ENCODE measurements at places on chromosomes 11 and 22.

GRCh38 chr11:369336-370018 is at the start of gene B4GALNT4:
Gene B4GALNT4 (plus strand): TSS chr11:369499. CDS start chr11:369804, 305 bp downstream.
- DNase-seq, result no peak

GRCh38 chr11:11265994-11266606 is 87.0 kb downstream of the CSNK2A3 start:
- DNase-seq, result no peak

DNA sequence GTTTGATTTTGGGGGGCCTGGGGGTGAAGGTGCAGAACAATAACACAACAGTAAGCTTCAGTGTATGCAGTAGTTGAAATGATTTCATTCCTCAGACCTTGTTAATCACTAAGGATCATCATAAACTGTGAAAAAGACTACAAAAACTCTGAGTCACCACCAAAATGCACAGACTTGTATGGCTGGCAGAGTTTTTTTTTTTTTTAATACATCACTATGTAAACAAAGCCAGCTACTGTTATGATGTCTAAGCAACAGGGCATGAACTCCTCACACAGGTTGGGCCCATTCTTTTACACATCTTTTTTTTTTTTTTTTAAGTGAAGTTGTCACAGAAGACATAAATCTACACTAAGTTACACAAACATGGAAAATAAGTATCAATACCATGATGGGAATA is 311.9 kb downstream of the GUCY1A2 start:
- DNase-seq, result peak; percentile 17

DNA sequence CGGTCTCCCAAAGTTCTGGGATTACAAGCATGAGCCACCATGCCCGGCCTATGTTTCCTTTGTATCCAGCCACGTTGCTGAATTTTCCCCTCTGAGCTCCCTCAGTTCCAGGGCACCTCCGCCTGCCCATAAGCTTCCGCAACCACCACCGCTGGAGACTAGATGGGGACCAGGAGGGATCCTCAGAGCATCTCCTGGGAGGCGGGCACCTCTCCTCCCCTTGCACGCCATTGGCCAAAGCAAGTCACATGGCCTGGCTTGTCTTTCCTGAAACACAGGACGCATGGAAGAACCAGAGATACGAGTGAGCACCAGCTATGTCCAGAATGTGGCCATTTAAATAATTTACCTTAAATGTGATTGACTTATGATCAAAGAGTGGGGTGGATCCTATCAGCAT is 388.3 kb downstream of the BRD1 start:
- no peak for DNase-seq

DNA sequence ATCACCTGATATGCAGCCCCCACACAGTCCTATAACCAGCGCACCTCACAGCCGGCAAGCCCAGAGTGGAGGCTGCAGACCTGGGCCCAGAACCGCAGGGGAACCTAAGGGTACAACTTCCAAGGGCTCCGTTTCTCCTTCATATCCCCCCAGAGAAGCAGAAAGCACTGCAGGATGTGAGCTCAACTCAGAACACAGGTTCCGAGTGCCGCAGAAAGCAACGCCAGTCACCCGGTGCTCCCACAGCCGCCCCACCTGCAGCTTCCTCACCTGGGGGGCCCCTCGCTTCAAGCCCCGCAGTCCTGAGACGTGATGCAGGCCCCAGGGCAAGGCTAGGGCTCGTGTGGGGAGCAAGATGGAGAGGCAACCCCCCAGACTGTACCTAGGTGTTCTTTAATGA is 2.5 kb downstream of the TSSK2 start:
- DNase-seq, result no peak

- no peak for DNase-seq
Measured at GRCh38 chr11:117878314-117878938, 2.0 kb upstream of the FXYD6 start.

DNA sequence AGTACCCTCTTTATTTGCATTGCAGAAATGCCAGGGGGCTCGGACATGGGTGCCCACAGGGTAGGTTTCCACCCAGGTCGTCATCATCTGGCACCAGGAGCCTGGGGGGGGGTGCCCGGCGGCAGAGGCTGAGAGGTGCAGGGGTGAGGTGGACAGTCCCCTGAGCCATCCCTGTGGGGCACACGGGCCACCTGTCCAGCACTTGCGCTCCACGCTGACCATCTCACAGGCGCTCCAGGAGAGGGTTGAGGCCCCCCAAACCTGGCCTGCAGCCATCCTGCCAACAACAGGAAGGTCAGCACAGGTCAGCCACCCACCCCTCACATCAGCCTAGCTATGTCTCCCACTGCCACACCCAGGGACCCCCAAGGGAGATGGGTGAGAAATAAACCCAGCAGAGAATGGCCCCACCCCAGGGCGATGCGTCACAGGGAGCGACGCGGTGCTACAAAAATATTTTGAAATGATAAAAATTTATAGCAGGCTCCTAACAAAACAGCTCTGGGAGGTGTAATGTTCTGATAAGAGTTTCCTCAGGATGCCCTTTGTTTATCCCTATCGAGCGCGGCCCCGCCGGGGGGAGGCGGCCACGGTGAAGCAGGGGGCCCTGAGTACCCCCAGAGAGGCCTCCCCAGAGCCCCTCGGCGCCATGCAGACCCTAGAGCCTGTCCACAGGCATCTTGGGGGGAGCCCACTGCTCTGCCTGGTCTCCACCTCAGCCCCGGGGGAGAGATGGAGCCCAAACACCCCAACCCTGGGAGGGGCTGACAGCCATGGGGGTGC is 21.0 kb upstream of the GNB1L start:
- no peak for DNase-seq

GRCh38 chr22:50035131-50035881 is 22.7 kb upstream of the IL17REL start:
- DNase-seq, result no peak

GRCh38 chr11:79101656-79102055 is 339.2 kb downstream of the TENM4 start:
- no peak for DNase-seq

GRCh38 chr22:40204321-40205116 is 26.8 kb downstream of the TNRC6B start:
- peak; percentile 64 for DNase-seq

- no peak for DNase-seq
Measured at GRCh38 chr22:38946771-38947170, 10.6 kb upstream of the APOBEC3A start.

DNA sequence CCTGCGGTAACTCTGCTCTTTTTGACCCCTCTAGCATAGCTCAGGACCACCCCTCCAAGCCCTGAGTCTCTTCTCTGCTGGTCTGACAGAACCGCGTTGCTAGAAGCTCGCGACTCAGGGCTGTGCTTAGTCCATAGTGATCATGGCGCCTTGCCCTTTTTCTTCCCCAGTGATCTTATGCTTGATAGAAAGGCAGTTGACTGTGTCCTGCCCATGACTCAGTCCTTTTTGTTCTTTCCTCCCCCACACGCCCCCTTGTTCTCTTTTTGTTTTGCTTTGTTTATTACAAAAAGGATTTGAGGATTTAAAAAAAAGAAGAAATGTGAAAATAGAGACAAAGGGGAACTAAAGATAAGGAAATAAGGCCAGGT is 17.5 kb downstream of the IL17RA start:
- DNase-seq, result no peak
